ENCODE measurements at places on chromosomes 1 and 21.
A peak's percentile ranks its signal among the peaks of the same experiment; 100 is the strongest.

DNA sequence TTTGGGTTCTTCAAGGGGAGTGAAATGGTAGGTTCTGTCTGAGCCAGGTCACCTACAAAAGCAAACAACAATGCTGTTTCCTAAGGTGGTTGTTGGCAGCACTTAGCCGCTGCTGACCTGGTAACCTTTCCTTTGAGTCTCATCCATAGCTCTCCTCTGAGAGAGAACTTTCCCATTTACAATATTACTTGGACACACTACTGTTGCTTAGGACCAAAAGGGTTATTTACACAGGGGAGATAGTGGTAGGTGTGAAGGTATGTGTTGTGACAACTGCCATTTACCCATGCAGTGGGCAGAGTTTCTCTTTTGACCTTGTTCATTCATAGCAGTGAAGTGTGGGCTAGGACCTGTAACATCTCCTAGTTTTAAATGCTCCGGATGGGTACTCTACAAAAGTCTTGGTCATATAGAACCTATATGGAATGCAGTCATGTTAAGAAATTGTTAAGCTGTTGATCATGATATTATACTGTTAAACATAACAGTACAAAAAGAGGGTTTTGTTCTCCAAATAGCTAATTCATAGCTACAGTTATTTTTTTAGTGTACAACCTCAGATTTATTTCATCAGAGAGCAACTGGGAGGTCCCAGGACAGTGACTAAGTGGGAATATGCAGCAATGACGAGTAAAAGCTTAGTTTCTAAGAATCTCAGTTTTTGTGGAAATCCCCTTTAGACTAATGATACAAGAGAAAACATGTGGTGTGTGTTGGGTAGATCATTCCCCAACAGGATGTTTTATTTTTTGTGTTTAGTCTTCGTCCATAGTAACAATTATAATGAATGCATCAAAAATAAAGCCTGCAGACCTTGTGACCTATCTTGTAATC lies 219.7 kb downstream of the NFIA start:
- DNase-seq: peak; percentile 79

GRCh38 chr1:98406352-98407088 lies 255.0 kb upstream of the SNX7 start:
- no peak for DNase-seq

DNA sequence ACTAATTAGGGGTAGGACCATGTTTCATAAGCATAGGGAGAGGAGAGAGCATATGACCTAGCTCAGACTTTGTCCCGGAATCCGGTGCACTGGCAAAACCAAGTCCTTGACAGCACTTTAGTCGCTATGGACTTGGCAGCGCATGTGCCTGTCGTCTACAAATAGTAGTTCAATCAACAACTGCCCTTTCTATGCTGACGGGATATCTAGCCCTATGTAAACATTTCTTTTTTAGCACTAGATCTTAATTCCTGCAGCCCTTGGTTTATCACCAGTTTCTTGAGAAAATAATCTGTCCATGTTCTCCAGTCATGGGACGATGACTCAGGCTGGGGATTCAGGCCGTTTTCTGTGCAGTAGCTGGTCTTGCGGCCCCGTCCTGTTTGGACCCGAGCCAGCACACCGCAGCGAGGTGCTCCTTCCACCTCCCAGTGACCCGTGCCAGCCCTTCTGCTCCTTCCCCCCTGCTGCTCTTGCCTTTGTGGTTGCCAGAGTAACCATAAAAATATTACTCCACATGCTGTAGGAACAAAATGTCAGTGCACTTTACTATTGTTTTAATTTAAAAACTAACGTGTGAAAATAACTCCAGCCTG lies 8.6 kb upstream of the MT1HL1 start:
- peak; percentile 15 for DNase-seq

- peak; percentile 42 for DNase-seq
Observed at GRCh38 chr1:151888972-151889570, 20.2 kb downstream of the THEM4 start.

DNA sequence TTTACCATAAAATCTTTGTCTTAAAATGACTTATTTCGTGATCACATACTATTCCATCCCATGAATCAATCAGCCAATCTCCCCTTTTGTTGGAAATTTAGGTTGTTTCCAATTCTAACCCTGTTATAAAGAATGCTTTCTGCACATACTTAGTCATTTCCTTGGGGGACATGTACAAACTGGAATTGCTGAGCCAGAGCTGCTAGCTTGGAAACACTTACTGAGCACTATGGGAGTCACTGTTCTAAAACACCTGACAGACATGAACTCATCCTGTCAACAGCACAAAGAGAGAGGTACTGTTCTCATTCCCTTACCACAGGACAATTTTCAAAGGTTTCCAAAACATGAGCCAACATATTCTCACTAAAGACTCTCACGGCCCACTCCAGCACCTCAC lies 32.1 kb downstream of the AK2 start:
- peak; percentile 35 for DNase-seq

DNA sequence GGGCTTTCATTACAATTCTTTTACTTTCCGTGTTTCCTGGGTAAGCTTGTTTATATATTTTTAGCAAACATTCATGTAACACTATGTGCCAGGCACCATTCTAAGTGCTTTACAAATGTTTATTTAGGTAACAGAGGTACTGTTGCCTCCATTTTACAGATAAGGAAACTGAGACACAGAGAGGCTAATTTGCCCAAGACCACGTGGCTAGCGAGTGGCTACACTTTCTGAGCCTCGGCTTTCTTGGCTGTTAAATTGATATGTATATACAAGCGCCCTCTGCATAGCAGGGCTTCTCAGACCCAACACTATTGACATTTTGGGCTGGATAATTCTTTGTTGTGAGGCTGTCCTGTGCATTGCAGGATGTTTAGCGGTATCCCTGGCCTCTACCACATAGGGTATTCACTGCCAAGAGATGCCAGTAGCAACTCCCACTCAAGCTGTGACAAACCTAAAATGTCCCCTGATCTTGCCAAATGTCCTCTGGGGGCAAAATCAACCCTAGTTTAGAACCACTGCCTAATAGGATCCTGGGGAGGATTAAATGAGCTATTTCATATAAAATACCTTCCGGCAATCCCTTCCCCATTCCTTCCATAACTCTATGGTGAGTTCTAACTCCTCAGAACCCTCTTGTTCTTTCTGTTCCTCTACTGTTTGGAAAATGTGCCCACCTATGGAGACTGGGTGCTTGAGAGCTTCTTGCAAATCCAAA lies 17.2 kb upstream of the ID3 start:
- no peak for DNase-seq

- DNase-seq: no peak
Observed at GRCh38 chr1:4227986-4228385, 327.9 kb upstream of the C1orf174 start.

- peak; percentile 91 for DNase-seq
Observed at GRCh38 chr21:41419921-41420862, 5.8 kb upstream of the MX1 start.

DNA sequence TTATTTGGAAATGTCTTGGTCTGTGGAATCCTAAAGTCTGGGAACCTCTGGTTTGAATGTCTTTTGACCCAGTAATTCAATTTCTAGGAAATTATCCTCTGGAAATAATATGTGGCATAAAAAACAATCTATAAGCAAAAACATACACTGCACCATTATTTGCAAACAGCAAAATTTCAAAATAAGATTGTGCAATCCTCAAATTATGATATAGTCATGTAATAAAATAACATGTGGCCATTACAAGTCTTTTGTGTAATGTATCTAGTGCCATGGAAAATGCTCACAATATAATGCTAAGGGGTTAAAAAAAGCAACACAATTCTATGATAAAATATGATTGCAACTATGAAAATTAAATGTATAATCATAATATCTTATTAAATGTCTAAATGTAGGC lies 312.9 kb upstream of the RUNX1 start:
- no peak for DNase-seq

DNA sequence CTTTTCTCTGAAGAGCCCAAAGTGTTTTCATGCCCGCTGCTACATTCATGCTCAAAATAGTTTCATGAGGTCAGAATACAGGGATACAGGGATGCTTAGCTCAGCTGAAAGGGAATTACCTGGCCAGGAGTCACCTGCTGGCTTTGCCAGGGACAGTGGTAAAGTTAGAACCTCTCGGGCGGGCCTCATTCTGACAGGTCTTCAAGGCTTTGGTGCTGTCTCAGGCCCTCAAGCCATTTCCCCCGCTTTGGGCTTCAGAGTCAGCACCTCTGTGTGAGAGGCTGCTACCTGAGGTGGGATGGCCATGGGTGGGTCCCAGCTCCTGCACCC lies 5.5 kb downstream of the RASSF5 start:
- DNase-seq: no peak

GRCh38 chr1:15786581-15786980 lies 20.9 kb downstream of the UQCRHL start:
- peak; percentile 65 for DNase-seq

DNA sequence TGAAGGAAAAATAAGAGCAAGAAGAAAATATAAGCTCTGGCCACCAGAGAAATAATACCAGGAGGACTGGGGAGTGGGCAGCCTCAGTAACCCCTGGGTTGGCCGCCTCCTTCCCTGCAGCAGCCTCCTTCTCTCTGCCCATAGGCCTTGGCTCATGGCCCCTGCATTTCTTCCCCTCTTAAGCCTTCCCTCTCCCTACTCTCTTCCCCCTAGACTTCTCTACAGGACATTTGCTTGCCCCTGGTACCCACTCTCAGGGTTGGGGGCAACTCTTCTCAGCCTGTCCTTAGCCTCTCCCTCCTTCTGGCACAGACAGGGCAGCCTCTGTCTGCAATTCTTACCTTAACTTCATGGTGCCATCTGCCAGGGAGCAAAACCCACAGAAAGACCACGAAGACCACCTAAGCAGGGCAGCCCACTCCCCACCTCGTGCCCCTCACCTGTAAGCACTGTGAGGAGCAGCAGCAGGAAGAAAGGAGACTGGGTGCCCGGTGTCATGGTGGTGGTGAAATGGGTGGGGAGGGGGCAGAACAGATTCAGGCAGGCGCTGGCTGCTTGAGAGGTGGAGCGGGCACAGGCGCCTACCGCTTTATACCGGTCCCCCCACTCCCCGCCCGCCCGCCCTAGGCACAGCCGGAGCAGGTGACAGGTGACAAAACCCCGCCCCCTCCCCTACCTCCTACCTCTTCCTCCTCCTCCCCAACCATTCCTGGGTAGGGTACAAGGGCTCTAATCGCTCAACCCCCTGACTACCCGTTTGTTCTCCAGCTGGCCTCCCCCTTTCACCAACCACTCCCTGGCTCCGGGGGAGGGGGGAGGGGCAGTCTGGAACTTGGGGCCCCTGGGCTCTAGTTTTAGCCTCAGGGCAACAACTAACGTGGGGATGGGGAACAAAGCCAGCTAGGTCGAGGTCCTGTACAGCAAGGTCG lies 15.1 kb downstream of the THBS3 start:
- DNase-seq: no peak

DNA sequence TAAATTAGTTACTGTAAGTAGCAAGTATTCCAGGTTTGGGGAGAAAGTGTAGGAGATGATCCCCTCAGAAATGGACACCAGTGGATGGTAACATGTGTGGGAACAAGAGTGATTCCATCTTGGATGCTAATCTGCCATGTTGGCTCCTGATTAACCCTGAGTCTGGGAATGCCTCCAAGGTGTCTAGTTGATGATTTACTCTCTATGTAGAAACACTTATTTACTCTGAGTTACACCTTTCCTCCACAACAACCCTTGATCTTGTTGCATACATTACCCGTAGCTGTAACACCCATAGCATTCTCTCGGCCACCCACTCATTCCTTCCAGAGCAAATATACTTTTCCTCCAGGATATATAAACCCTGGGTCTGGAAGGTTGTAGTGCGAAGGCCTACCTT lies 315.9 kb upstream of the GREM2 start:
- no peak for DNase-seq

DNA sequence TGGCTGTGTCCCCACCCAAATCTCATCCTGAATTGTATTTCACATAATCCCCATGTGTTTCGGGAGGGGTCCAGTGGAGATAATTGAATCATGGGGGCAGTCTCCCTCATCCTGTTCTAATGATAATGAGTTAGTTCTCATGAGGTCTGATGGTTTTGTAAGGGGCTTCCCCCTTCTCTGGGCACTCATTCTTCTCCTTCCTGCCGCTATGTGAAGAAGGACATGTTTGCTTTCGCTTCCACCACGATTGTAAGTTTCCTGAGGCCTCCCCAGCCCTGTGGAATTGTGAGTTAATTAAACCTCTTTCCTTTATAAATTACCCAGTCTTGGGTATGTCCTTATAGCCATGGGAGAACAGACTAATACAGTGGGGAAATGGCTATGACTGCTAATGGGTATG lies 72.7 kb upstream of the ZNF648 start:
- no peak for DNase-seq

DNA sequence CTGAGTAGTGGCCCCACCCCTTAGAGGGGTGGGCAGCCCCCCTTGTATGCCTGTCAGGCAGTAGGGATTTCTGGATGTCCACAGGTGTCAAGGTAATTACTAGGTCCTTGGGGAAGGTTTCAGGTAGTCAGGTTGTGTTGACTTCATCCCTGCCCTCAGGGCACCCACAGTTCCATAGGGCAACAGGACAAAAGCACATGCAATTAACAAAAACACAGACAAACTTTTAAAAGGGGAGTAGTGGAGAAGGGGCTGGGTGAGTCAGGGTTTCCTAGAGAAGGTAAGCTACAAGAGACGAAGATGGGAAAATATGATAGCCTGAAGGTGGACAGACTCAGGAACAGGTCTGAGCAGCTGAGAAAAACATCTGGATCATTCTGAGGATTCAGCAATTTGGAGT lies 14.1 kb downstream of the KRTCAP2 start:
- DNase-seq: no peak

DNA sequence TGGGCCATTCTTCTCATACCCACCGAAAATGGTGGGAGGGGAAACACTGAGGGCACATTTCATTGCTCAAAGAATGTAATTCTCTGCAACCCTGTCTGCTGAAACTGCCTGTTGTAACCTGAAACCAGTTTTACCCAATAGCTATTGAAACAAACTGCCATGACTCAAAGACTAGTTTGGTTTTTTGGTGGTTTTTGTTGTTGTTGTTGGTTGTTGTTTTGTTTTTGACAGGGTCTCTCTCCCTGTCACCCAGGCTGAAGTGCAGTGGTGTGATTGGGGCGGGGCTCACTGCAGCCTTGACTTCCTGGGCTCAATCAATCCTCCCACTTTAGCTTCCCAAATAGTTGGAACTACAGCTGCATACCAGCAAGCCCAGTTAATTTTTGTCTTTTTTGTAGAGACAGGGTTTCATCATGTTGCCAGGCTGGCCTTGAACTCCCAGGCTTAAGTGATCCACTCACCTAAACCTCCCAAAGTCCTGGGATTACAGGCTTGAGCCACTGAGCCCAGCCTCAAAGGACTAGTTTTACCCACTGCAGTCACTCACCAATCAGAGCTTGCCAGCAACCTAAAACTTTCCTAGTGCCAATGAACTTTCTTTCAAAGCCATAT lies 2.1 kb upstream of the IPP start:
- peak; percentile 49 for DNase-seq

DNA sequence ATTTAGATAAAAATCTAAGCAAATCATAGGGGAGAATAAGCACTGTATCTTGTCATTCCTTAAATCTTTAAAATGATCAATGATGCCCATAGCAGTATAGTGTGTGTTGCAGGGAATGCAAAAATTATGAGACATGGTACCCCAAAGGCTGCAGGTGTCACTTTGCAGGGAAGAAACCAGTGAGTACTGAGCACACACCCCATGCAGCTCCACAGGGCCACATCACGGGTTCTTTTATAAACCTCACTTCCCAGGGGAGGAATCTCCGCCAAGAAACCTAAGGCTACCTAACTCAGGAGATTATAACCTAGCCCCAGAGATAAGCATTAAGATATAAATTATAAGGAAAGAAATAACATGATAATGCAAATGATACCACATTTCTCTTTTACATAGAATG lies 115.6 kb downstream of the APP start:
- no peak for DNase-seq

- peak; percentile 31 for DNase-seq
Observed at GRCh38 chr1:231663211-231663792, 36.7 kb downstream of the DISC1 start.

All from cardiac fibroblast (primary cell).